ENCODE measurements at places on chromosomes 13 and 19. TPM values are rescaled to one million over a fixed set of nuclear protein-coding genes. Genes with fewer than 3 reads are reported as not detected.
A peak's percentile ranks its signal among the peaks of the same experiment; 100 is the strongest.

DNA sequence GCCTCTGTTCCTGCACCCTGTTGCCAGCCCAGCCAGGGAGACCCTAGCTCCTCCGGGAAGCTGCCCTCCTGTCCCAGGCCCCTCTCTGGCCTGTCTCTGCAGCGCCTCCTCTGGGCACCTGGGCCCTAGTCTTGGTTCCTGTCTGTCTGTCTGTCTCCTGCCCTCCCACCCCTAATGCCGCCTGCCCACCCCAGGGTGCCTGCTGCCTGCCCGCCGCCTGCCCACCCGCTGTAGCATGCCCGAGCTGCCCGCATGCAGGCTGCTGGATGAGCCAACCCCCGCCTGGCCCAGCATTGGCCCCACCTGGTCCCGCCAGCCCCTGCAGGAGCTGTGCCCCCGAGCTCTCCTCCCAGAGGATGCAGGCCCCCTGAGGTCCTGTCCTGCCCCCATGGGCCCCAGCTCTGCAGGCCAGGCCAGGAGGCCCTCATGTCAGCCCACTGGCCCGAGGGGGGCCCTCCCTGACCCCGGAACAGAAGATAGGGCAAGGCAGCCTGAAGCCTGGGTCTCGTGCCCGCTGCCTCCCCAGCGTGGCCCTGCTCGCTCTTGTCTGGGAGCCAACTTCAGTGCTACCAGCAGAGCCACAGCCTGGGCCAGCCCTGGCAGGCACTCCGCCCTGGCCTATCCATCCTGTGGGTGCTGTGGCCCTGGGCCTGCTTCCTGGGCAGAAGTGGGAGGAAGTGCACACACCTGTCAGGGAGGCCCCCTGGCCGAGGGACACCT lies 5.2 kb downstream of the MAP2K7 start:
- no peak for DNase-seq

GRCh38 chr13:45257638-45258333 lies 56.9 kb upstream of the KCTD4 start:
- DNase-seq: no peak

GRCh38 chr13:30576528-30576927 lies 41.2 kb upstream of the USPL1 start:
- DNase-seq: peak; percentile 90

Gene DCT
- total RNA-seq: not detected

DNA sequence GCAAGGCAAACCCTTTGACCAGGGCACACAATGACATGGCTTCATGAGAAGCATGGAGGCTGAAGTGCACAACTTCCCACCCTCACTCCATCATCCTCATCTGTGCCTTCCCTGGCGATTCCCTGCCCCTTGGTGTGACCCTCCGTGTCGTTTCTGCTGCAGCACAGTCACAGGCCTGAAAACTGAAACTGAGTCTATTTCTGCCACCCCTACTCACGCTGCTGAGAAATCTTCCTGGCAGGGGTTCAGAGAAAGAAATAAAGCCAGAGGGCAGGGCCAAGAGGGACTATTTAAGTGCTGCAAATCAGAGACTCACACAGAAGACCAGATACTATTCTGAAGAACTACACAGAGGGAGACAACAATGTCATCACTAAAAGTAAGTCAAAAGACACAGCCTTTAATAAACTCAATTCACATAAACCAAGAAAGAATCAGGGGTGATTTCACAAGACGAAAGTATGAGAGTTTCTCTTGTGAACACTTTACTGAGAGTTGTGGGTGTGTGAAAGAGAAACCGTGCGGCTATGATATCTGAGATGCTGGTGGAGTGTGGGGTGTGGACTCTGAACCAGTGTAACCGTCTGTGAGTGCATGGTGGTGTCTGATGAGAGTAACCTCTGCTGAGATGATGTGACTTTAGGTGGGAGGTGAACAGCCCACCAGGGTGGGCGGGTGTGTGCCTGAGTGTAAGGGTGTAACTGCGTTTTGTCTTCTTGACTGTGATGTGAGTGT lies 23.5 kb downstream of the LGALS16 start:
- no peak for DNase-seq

Gene ZNF585A
- total RNA-seq: 3.7 TPM

Gene PEX11G
- 6.4 TPM for total RNA-seq

DNA sequence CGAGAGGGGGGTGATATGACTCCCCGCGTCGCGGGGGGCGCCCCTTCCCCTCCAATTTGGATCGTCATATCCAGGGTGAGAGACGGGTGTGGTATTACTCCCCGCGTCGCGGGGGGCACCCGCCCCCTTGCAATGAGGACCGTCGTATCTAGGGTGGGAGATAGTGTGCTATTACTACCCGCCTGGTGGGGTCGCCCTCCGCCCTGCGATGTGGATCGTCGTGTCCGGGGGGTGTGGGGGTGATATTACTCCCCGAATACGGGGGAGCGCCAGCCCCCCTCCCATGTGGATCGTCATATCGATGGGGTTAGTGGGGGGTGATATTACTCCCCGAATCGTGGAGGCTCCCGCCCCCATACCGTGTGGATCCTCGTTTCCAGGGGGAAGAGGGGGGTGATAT lies 29.2 kb upstream of the RGCC start:
- no peak for DNase-seq

DNA sequence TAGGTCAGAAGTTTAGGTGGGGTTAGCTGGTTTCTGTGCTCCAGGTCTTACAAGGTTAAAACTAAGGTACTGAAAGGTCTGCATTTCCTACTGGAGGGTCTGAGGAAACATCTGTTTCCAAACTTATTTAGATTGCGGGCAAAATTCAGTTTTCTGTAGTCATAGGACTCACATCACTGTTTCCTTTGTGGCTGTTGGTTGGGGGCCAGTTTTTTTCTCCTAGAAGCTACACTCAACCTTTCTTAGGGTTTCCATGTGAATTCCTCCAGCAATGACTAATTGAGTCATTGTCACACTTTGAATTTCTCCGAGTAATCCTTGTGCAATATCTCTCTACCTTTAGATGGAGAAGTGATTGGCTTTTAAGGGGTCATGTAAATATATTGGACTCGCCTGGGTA lies 773.4 kb upstream of the SLITRK1 start:
- no peak for DNase-seq

Gene TMTC4
- 23.3 TPM for total RNA-seq

DNA sequence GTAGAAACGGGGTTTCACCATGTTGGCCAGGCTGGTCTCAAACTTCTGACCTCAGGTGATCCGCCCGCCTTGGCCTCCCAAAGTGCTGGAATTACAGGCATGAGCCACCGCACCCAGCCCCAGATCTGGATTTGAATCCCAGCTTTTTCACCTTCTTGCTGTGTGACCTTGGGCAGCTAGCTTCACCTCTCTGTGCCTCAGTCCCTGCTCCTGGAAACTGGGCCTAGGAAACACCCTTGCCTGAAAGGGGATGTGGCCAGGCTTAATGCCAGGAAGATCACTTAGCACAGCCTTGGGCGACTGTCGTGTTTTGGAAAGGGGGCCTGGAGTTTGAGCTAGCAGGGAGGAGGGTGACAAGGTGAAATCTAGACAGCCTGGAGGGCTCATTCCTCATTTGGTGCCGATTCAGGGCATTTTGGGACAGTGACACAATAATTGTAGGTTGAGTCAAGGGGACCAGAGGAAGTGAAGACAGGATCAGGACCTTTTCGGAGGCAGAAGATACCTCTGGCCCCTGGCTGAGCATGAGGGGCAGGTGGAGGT lies 1.8 kb downstream of the PGPEP1 start:
- no peak for DNase-seq

- DNase-seq: no peak
Measured at GRCh38 chr13:26980099-26981031, 191.2 kb downstream of the USP12 start.

Gene PRSS57
- not detected for total RNA-seq

DNA sequence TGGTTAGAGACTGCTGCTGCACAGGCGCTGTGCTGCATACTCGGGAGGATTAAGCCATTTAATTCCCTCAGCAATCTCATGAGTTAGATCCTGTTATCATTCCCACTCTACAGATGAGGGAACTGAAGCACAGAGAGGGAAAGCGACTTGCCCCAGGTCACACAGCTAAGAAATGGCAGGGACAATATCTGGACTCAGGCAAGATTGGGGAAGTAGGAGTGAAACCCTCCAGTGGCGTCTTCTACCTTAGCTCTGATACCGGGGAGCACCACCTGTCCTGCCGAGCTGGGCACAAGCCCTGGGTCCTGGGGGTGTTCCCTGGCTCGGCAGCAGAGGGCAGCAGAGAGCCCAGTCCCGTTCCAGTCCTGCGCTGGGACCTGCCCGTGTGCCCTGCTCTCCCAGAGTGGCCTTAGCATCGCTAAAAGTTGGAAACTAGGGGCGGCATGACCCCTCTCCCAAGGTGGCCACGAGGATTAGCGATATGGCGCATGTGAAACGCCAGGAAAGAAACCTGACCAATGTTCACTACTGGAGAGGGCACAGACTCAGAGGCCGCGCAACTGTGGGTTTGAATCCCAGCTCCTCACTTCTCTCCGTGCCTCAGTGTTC lies 20.5 kb downstream of the CYTH2 start:
- DNase-seq: peak; percentile 98

GRCh38 chr13:73722120-73722519 lies 412.1 kb downstream of the KLF12 start:
- DNase-seq: peak; percentile 79

Gene PSPN
- total RNA-seq: 0.28 TPM
